ENCODE measurements at places on chromosomes 12 and 14.

- no peak for DNase-seq
These were observed 37.2 kb upstream of the RBM19 start for GRCh38 chr12:114003286-114003685.

DNA sequence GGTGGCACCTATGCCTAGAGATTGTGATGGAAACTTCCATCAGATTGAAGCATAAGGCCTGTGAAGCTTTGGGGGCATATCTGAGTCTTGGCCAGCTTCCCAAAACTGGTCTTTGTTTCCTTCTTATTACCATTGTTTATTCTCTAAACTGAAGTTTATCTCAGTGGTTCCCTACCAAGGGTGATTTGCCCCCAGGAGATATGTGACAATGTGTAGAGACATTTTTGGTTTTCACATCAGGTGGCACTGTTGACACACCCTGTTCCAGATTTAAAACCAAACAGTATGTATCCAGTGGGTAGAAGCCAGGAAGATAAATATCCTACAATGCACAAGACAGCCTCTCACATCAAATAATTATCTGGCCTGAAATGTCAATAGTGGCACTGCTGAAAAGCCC, 22.1 kb downstream of the RASSF9 start:
- DNase-seq: no peak

DNA sequence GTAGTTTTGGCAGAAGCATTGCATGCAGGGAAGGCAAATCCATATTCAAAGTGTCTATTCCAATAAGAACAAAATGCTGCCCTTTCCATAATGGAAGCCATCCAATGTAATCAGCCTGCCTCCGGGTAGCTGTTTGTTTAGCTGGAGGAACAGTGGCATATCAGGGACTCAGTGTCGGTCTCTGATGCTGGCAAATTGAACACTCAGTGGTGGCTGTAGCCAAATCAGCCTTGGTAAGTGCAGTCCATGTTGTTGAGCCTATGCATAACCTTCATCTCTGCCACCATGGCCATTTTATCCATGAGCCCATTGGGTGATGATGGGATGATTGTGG, 147.8 kb upstream of the MAX start:
- no peak for DNase-seq

- DNase-seq: no peak
These were observed 57.5 kb downstream of the FRS2 start for GRCh38 chr12:69527506-69528272.

- no peak for DNase-seq
These were observed 176.4 kb downstream of the SLC38A4 start for GRCh38 chr12:46649433-46649832.

DNA sequence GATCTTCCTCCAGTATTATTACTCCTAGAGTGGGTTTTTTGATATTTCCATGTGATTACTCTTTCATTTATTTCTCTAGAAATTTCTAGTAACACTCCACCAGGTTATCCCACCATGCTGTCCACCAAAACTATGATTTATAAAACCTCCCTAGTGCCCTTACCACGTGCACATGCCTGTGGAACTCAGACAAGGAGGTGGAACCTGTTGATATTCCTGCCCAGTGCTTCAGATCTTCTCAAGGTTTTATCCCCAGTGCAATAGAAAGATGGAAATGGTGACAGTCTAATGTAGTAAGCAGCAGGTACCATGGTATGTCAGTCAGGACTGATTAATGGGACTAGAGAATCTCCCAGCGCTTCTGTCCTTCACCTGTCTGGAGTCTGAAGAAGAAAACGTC, 3.5 kb upstream of the ARF3 start:
- no peak for DNase-seq

- DNase-seq: no peak
These were observed 29.9 kb downstream of the TSPAN9 start for GRCh38 chr12:3107071-3107583.

GRCh38 chr14:89750281-89750755, 204.2 kb downstream of the EFCAB11 start:
- no peak for DNase-seq

GRCh38 chr14:69152181-69152901, 578 bp downstream of the DCAF5 start:
- DNase-seq: peak; percentile 59

DNA sequence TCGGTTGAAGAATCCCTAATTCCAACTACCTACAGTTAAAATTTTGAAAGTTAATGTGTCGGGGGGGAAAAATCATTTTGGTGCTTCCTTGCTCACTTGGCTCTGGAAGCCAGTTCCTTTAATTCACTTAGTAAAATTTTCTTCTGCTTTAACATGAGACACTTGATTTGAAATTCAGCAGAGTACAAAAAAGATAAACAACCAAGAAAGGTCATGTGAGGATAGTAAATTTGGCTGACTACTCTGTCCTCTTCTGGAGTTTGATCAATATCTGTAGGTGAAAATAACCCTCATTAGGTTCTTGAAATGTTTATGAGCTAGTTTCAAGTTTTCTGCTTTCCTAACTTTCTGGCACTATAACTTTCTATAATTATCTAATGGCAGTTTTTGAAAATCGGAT, 43.4 kb downstream of the KCNJ8 start:
- no peak for DNase-seq
